ENCODE measurements at places on chromosomes 5 and 9.

GRCh38 chr9:120999317-120999716 is 50.8 kb downstream of the C5 start:
- DNase-seq: no peak

GRCh38 chr5:111582451-111582850 is 70.1 kb upstream of the STARD4 start:
- DNase-seq: no peak

DNA sequence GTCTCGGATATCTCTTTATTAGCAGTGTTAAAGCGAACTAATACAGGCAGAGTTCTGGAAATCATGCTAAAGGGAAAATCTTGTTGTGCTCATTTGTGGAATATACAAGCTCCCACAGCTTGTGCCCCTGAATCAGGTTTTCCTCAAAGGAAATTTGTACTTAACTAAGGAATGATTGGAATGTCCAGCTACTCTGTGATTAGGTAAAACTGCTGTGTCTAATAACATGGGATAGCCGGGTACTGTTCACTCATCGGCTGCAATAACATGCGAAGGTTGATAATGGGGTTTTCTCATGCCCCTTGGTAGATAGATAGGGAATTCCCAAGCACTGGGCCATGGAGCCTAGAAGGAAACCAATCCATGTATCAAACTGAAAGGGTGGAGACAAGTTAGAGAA is 306.7 kb downstream of the NR2F1-AS1 start:
- DNase-seq: peak; percentile 51

DNA sequence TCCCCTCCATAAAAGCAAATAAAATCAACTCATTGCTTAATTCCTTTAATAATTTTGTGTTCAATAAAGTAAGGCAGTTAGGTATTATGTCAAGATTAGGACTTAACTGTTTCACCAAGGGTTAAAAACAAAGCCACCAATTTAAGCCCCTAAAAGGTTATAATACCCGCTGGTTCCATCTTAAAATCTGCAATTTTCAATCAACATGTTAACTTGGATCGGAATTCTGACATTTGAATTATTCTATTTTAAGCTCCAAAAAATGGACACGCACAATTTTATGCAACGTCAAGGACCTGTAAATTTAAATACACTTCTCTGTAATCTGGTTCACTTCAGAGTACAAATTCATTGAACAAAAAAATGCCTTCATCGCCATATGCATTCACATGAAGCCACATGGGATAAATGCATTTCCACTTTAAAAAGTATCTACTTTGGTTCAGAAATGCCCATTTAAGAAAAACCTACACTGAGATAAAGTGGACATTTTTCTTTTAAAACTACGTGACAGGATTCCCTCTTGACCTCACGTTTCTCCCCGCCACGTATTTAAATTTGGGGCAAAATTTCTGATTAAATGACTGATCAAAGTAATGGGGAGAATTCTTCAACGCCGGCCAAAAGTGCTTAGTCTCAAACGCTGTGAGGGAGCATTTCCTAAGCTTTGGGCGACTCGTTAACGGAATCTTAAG is 721 bp downstream of the GIN1 start:
- DNase-seq: peak; percentile 23

DNA sequence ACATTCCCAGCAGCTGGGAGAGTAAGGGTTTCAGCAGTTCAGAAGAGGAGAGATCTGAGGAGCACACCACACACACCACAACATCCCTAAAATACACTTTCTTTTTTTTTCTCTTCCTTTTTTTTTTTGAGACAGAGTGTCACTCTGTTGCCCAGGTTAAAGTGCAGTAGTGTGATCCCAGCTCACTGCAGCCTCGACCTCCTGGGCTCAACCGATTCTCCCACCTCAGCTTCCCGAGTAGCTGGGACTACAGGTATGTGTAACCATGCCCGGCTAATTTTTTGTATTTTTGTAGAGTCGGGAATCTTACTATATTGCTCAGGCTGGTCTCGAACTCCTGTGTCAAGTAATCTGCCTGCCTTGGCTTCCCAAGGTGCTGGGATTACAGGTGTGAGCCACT is 9.7 kb upstream of the UBAP1 start:
- DNase-seq: no peak

GRCh38 chr9:116342061-116342460 is 188.5 kb downstream of the PAPPA start:
- no peak for DNase-seq

DNA sequence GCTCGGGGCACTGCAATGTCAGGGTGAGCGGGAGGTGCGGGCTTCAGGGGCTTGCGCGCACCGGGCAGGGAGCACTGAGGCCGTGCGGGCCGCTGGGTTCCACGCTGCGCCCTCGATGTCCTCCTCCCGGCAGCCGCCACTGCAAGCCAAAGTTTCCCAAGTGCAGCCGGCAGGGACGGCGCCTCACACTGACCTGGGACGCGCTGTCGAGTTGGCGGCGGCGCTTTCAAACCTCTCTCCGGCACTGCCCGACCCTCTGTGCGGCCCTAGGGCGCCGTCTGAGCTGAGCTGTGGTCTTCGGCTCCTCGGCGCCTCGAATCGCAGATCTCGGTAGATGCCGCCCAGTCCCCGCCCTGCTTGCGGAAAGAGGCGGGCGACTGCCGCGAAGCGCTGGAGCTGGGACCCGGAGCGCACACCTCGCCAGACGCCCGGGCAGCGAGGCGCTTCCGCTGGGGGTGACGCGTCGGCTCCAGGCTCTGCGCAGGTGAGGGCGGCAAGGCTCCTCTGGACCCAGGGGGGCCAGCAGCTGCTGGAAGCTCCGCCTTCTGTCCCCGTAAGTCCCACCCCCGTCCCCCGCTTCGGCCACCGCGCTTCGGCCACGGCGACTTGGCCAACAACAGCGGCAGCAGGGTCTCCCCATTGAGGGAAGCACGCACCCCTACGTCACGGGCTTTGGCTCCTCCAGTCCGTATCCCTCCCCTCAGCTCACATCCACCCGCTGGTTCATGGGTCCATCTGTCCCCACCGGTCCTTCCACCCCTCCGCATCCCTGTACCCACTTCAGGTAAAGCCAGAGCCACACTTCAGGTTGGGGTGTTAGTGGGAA is at the start of gene ANKRD34B:
TSS of gene ANKRD34B (minus strand) at position 320 of the 826 bp plus-strand sequence. CDS start 10,261 bp downstream, outside the sequence.
- DNase-seq: peak; percentile 3

DNA sequence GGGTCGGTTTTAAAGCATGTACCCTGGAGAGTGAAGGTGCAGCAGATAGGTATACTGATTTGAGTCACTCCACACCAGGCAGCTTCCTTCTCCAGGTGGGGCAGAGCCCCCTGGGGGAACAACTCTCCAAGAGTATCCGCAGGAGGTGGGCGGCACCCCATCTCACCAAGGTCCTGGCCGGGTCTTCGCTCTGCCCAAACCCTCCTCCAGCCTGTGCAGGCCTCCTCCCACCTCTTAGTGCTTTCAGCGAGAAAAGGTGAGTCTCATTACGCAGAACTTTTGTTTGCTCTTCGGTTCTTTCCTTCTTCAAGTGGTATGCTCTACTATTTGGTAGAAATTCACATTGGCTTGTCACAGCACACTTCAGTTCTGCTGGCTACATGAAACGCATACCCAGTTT is 13.7 kb downstream of the SPACA9 start:
- no peak for DNase-seq

DNA sequence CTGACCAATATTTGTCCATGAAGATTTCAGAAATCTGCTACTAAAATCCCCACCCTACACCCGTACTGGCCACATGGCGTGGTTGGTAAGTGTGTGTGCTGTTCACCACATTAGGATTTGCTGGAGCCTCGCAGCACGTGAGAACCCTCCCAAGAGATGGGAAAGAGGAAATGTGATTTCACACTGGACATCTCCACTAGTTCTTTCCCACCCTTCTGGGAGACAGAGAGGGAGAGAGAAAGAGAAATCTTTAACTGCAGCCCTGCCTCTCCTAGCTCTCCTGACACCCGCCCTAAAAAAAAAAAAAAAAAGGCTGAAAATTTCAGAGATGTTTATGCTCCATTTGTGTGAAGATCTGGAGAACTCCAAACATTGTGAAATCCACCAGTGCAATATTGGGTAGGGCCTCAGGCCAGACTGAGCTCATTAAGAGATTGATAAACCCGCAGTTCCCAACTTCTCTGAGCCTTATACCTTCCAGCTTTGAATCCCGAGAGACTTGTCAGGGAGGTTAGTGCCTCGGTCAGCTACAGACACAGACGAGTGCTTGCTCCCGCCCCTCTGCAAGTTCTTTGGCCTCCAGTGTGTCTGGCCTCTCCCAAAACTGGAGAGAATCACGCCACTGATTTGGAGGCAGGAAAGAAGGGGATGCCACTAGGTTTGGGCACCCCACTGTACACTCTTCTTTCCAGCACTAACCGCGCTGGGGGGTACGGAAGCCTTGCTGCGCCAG is 1.9 kb downstream of the SPRY4 start:
- DNase-seq: peak; percentile 66

DNA sequence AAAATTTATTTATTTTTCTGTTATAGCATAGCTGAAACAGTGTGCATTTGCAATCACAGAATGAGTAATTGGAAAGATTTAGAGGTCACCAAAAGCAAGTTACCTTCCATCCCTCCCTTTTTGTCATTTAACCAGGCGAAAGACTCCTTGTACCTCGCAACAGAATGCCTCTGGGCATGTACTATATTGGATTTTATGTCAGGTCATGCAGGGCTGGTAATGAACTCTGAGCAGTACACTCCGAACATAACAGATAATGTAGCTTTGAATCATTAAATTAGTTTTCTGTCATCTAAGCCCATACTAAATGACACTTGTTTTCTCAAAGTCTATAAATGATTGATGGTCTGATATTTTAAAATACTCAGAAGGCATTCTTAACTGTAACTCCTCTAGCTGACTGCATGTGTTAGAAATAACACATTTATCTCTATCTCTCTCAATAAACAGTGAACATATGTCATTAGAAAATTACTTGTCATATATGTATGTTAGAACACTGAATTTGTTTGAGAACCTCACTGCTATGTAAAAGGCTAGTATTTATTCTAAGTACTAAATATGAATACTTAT is 541.2 kb downstream of the CDH10 start:
- no peak for DNase-seq

- DNase-seq: no peak
Observed at GRCh38 chr9:75869236-75869635, 21.2 kb upstream of the PCSK5 start.

DNA sequence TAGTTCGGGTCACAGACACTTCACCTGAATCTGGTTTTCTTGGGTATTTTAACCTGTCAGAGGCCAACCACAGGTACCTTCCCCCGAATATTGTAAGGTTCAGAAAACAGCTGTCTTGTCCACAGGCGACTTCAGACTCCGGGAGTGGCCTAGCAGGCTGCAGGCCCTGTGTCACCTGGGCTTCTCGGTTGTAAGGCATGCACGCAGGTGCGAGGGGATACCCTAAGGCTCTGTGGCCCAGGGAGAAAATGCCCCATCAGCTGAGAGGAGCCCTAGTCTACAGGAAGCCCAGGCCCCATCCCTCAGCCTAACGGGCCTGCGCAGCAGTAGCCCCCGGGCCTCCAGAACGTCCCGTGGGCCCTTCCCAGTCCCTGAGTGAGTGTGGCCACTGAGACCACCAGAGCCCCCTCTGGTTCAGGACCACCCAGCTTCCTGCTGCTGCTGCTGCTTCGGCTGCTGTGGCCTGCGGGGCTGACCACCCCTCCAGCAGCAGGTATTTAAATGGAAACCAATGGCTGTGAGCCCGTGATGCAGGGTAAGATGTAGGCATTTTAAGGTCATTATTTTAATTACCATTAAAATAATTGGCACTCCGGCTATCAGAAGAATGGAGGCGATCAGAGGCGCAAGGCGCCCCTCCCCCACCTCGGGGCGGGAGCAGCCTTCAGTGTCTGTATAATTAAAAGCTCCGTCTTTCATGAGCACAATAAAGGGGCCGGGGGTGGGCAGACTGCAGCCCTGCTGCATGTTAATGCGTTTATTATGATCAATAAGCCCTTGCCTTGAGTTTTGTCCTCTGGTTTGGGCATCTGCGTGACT is 65.4 kb downstream of the PSMB7 start:
- DNase-seq: no peak

DNA sequence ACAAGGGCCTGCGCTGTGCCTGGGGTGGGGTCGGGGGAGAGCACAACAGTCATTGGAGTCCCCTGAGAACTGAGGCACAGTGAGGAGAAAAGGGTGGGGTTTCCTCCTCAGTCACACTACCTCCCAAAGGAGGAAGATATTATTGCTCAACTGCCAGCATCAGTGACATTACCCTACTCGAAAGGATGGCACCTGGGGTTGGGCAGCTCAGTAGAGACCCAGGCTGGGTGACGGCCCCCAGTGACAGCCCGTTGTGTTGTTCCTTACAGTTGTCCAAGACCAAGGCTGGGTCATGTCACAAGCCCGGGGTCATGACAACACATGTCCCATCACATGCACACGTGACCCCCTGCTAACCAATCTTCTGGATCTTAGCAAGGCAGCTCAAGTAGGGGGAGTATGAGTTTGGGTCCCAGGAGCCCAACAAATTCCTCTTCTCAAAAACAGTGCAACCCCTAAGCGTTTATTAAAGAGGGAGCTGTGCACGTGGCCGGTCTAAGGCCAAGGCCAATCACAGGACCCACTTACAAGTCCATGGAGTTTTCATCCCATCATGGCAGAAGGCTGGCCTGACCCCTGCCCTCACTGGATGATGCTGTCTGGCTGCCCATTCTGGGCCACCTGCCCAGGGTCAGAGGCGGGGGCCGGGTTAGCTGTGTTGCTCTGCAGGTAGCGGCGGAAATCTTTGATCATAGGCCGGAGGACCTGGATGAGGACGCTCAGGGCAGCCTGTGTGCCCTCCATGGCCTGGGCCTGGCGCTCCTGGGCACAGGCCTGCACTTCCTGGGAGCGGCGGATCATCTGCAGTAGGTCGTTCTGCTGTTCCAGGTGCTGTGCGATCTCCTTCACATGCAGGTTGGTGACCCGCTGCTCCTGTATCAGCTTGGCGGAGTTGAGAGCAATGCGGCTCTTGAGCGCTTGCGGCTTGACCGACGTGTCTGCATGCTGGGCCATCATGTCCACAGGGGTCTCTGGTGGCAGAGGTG is 4.0 kb downstream of the NAIF1 start:
- no peak for DNase-seq

DNA sequence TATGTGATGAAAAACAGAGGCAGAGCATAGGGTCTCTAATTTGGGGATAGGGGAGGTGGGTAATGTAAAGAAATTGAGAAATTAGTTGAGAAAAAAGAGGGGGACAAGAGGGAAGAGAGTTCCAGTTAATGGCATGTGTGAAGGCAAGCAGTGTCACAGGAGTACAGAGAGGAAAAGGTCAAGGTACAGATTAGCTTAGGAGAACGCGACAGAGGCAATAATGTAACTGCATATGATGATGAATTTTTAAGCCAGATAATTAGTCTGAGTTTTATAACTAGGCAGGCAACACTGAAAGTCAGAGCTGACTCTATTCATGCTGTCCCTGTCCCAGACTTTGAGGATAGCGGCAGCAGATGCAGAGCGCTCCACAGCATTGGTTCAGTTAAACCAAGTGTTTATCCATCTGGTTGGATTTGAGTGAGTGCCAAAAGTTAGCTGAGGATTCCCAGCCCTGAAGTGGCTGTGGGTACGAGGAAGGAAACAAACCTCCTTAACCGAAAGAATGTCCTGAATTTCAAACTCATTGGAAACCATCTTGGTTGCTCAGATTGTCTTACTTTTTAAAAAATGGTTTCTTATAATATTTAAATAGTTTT is 315.2 kb downstream of the ARHGAP26 start:
- DNase-seq: peak; percentile 61

GRCh38 chr9:100670719-100671118 is 92.8 kb downstream of the CAVIN4 start:
- no peak for DNase-seq

- DNase-seq: no peak
Observed at GRCh38 chr5:1966461-1966860, 83.7 kb upstream of the IRX4 start.
